ENCODE measurements at places on chromosomes 7 and 10. TPM values are rescaled to one million over a fixed set of nuclear protein-coding genes. Genes with fewer than 3 reads are reported as not detected.

Gene MYL7
- not detected for polyA plus RNA-seq

Gene HTR5A
- not detected for polyA plus RNA-seq

Gene NXPH1
- polyA plus RNA-seq: not detected

Gene MYO1G
- 1.6 TPM for polyA plus RNA-seq

Gene DUS4L
- 14.2 TPM for polyA plus RNA-seq

Gene PLAU
- 1.5 TPM for polyA plus RNA-seq

Gene CFTR
- 28.2 TPM for polyA plus RNA-seq

Gene FASTK
- 44.4 TPM for polyA plus RNA-seq

Gene HILPDA
- polyA plus RNA-seq: 32.9 TPM

Gene HELLS
- 38.6 TPM for polyA plus RNA-seq

Gene TMEM236
- 0.49 TPM for polyA plus RNA-seq

DNA sequence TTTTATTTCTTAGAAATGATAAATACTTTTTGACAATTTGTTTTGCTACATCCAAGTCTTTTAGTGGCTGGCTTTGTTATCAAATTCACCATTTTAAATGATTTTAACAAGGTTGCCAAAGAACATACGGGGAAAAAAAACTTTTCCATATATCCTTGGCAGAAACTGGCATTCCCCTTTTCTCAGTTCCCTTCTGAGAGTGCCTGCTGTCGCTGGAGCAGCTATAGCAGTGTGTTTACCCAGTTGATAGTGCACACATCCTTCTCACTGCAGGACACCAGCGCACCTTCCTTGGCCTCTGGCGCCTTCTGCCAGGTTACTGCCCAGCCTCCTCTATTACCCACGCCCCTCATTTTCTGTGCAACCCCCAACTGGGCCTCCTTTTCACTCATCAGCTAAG, 94.1 kb downstream of the ALOX5 start:
- DNase-seq: no peak

GRCh38 chr10:6770846-6771245, 190.8 kb upstream of the PRKCQ start:
- DNase-seq: peak; percentile 34

DNA sequence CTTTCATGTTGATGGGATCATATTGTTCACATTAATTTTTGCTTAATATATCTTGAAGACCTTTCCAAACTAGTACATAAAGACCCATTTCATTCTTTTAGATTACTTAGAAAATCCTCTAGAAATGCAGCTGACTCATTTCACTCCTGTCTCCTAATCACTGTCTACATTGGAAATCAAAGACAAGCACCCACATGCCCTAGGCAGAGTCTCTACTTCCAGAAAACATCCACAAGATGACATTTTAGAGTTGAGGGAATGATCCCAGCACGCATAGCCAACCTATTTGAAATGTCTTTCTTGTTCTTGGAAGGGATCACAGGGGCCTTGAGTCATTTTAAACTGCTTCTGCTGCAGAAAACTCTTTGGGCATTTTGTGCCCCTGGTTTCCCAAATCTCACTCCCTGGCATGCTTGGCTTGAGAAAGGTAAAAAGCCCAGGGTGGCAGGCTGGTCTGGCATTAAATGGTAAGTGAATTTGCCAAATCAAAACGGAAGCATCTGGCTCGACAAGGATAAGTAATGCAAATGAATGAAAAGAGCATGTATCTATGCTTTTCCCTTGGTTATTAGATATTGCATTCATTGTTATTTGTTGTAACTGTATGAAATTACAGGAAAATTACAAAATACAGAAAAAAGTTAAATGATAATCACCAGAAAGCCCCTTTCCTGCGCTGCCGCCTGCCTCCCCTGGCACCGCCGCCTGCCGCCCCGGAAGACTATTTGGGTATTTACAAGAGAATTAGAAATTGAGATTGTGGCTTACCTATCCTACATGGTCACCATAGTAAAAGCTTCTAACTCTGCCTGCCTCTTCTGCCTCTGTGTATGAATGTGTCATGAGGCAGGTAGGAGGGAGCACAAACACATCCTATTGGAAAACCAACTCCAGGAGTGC, 225.3 kb downstream of the PTEN start:
- no peak for DNase-seq

GRCh38 chr10:22391600-22391999, 46.3 kb downstream of the SPAG6 start:
- DNase-seq: no peak

- DNase-seq: no peak
Measured at GRCh38 chr10:105837951-105838350, 1196.9 kb downstream of the SORCS3 start.

DNA sequence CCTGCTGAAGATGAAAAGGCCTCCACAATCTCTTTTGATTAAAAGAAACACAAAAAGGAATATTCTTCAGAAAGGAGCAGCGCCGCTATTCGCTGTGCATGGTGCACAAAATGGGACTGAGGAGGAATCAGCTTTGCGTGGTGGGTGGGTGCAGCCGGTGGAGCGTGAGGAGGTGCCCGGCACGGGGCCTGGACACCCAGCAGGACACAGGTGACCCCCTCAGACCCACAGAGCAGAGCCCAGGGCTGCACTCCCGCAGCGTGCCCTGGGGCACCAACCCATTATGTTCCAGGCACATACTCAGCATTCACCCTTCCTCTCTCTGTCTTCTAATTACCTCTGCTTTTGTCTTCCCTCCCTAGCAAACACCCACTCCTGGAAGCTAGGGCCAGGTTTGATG, 238.0 kb upstream of the PPP2R2D start:
- no peak for DNase-seq

DNA sequence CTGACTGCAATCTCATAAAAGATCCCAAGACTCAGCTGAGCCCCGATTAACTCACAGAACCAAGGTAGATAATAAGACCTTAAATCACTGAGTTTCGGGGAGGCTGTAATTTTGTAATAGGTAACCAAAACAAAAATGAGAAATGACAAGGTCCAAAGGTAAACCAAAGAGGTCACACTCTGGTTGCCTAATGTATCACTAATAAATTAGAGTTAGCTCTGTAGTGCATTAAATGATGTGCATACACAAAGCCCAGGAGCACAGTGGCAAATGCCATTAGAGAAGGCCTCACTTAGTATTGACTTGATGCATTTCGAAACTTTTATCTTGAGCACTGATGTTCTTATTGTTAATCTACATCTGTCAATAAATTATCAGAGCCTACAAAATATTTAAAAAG, 237.7 kb upstream of the CCDC6 start:
- DNase-seq: no peak

DNA sequence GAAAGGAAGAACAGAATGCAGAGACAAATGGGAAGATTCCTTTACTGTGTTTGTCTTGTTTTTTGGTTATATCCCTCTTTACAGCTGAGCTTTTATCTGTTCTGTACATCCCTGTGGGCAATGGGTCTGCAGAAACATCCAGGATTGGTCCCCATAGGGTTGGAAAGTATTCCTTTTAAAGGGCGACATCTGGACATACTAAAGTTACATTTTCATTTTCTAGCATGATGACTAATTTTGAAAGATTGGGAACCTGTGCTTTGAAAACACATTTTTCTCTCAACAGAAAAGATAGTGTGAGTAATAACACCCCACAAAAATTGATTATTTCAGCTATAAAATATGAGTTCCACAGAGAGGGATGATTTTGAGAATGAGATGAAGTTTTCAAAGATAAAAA, 435.8 kb downstream of the GPAM start:
- no peak for DNase-seq

- DNase-seq: no peak
Measured at GRCh38 chr10:50604049-50604640, 19.6 kb downstream of the SGMS1 start.

DNA sequence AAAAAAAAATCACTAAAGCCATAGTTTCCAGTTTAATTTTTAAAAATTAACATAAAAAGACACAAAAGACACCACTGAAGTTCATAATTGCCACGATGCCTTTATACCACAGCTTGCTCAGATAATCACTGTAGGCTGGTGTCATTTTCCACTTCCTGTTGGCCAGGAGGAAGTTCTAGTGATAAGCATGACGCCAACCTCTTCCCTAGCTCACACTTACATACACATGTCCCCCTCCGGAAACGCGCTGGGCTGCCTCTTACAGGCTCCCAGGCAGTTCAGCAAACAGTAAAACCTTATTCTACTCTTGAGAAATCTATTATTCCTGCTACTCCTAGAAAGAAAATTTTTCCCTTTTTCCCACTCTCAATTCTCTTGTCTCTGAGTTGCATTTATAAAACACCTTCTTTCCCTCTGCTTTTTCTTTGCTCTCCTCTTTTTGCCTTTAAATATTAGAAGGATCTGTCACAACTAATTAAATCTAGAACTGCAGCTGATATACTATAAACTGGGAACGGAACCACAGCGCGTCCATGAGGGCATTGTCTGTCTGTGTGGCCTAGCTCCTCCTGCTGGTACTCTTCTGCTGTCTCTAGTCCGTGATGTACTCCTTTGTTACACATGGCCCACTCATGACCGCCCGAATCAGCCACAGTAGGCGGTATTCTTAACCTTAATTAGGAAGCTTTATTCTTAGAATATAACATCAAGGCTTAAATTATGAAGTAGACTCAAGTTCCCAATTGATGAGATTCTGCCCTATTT, 664.9 kb downstream of the CNTNAP2 start:
- no peak for DNase-seq

GRCh38 chr7:19181634-19182033, 36.4 kb upstream of the FERD3L start:
- DNase-seq: no peak

GRCh38 chr7:104967595-104967994, 46.4 kb upstream of the KMT2E start:
- DNase-seq: no peak

DNA sequence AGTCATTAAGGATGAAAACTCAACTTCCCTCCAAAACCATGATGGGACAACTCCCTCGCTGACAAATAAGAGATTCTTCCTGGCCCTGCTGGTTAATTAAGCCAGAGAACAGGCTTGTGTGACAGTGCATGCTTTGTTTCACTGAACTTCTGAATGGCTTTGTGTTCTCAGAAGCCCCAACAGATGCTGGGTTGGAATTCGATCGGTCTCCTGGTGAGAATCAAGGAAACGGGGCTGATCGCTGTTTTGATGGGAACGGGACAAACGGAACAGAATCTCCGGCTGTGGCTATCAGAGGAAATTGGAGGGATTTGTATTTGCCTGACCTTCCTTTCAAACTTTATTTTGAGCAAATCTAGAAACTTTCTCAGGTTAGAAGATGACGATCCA, 145.0 kb downstream of the RNF216 start:
- no peak for DNase-seq

DNA sequence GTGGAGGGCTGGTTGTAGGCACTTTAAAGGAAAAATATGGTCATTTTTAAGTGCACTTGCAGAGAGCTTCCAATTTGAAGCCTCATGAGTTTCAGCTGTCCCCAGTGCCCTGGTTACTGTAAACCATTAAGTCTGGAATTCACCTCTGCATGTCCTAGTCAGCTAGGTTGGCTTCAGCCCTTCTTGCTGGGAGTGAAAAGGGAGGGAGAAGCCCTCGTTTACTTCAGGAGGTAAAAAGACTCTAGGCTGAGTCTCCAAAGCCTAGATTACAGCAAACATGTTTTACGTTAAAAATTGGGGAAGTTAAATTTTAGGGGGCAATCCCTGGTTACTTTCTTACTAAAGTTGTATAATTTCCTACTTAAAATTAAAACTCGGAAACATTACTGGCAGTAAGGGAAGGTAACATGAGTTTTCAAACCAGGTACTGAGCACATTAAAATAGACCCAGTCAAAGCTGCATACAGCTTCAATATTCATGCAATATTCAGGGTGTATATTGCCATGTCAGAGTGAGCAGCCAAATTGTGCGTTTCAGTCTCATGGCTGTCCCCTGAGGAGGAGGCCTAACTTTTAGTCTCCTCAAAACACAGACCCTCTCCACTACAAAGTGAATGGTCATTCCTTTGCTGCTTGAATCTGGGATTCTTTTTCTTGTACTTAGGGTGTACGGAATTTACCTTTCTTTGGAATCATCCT, 156.7 kb downstream of the PRKG1 start:
- no peak for DNase-seq

- DNase-seq: peak; percentile 55
Measured at GRCh38 chr7:71286924-71287323, 155.0 kb downstream of the GALNT17 start.

DNA sequence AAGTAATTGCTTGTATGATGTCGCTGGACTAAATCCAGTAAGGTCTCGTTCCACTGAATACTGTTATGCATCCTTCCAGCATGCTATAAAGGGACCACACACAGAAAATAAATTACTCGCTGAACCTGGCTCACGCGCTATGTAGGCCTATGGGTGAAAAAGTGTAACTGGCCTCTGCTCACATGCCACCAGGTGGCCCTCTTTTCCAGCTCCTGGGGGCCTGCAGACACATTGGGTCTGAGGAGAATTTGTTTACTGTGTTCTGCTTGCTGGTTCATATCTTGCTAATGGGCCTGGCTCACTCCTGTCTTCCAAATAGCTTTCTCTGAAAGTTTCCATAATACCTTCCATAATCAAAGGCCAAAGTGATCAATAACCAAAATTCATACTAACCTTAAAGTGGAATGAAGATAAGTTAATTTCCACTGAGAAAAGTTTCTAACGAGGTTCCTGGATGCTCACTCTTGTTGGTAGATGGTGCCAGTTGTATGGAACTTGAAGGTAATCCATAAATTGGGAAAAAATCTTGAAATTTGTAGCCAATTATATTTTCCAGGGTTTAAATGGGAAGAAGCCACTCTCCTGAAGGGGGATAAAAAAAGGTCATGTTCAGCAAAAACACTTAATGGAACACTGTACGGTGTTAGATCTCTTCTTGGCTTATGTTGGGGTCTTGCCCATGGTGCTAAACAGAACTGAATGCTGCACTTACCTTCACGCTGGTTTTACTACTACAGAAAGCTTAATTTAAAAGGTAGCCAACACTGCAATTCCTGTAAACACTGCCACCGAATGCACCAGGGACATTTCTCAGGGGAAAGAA, 27.0 kb upstream of the ZPBP start:
- DNase-seq: no peak

DNA sequence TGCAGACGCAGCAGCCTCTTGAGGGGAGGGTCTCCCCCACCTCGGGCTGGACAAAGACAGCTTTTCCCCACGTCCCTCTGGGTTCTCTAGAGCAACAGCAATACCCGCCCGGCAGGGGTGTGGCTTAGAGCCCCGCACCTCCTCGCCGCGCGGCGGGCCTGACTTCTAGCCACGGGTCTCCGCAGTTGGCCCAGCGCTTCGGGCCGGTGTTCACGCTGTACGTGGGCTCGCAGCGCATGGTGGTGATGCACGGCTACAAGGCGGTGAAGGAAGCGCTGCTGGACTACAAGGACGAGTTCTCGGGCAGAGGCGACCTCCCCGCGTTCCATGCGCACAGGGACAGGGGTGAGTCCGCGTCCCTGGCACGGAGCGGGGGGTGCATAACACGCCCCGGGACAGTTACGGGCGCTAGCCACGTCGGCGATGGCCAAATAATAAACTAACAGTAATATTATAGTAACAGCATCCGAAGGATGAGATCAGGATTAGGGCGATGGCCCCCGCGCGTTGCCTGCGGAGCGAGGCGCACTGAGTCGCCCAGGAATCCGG, 1.2 kb downstream of the CYP2E1 start:
- no peak for DNase-seq

DNA sequence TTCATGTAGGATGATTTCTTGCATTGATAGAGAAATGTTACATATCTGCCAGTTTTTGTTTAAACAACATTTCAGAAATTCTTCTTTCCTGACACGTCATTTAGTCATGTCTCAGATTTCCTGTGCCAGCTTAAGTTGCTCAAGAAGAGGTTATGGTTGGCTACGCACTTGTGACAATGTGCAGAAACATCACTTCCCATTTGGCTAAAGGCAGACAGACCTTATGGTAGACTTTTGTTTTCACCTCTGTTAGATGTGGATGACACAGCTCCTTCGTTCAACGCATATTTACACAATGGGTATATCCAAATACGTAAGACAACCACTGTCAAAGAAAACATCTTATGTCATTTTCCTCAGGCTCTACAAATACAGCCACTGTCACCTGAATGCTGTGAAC, 125.8 kb downstream of the DOCK4 start:
- DNase-seq: peak; percentile 76

Measured in left lung (tissue), 14 donors.